ENCODE measurements at places on chromosomes 13 and 19.

GRCh38 chr19:543910-544608 lies at the start of gene GZMM:
Gene GZMM (plus strand): TSS chr19:544053. CDS start chr19:544072, 19 bp downstream.
- no peak for DNase-seq

DNA sequence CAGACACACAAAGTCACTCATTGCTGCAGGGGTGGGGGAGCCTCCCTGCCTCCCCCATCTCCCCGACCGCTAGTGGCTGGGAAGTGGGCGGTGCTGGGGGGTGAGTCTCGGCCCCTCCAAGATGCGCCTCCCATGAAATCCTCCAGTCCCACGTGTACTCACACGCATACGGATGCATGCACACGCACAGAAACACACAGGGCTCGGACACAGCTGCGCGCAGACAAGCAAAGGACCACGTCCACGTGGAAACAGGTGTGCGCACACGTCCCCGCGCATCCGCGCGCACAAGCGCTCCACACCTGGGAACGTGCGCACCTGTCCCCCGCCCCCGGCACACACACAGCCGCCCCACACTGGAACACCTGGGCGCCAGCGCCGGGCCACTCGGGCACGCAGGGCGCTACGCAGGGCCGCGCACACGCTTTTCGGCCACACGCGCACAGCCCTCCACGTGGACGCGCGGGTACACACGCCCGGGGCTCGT lies 687 bp downstream of the MATK start:
- DNase-seq, result no peak

GRCh38 chr13:110388108-110388943 lies 81.2 kb downstream of the COL4A2 start:
- no peak for DNase-seq

DNA sequence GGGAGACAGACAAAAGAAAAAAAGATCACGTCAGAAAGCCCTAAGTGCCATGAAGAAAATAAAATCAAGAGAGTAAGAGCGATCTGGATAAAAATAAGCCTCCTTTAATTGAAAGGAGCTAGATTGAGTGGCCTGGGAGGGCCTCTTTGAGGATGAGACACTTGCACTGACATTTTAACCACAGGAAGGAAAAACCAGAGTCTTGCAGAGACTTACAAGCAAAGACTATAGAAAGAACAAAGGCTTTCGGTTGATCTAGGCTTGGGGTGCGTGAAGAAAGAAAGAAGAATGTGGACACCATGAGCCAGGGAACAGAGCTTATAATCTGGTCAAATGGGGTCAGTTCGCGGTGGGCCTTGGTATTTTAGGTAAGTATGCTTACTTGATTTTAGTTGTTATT lies 342.7 kb downstream of the COG6 start:
- no peak for DNase-seq

- no peak for DNase-seq
These were observed 14.6 kb downstream of the VSIG10L start for GRCh38 chr19:51327066-51328001.

DNA sequence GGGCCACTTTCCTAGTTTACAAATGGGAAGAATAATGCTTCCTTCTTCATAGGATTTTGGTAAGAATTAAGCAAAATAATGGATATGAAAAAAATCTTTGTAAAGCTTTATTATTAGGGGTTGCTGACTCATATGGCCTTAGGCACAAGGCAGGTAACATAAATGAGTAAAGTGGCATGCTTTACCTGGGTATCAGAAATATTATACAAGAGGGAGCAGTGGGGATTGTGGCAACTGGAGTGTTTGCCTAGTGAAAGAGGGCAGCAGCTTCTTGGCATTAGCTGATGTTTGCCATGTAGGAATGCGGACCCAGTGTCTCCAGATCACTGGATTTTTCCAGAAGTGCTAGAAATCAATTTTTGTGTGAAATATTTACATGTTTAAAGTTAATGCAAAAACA lies 19.5 kb downstream of the WDFY2 start:
- DNase-seq, result no peak

DNA sequence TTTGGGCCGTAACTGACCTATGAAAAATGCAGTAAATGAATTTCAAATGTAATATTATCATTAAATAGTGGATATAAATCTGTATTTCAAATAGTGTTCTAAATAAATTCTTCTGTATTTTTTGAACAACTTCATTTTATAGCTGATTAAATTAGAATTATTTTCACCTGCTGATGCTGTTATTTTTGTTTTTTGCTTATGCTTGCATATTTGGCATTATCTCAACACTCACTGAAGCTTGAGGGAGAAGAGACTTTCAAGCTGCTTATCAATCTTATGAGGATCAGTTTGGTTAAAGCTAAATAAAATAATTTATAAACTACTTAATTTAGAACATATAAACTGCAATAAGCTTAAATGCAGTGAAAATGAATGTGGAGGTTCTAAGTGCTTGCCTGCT lies 251.3 kb upstream of the PCDH9 start:
- DNase-seq, result no peak
